ENCODE measurements at places on chromosomes 1 and 21.

GRCh38 chr1:17662786-17663185, 92.3 kb upstream of the ACTL8 start:
- no peak for DNase-seq

- no peak for DNase-seq
These were observed 35.0 kb downstream of the MYSM1 start for GRCh38 chr1:58664881-58665280.

DNA sequence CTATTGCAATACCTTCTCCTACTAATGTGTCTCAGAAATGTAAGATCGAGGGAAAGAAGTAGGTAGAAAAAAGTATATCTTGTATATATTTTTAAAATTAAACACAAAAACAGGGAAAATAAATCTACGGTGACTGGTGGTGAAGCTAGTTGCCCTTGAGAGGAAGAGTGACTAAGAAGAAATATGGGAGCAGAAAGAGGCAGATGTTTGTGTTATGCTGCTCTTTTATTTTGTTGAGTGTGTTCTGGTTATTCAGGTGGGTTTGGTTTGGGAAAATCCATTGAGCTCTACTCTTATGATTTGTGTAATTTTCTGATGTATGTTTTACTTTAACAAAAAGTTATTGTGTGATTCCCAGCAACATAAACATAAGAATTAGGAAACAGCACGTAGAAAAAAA, 444.9 kb upstream of the B3GALT2 start:
- no peak for DNase-seq

GRCh38 chr1:22755641-22756040, 45.0 kb downstream of the EPHB2 start:
- DNase-seq: no peak

GRCh38 chr1:245169376-245169775, 14.6 kb downstream of the KIF26B start:
- no peak for DNase-seq

DNA sequence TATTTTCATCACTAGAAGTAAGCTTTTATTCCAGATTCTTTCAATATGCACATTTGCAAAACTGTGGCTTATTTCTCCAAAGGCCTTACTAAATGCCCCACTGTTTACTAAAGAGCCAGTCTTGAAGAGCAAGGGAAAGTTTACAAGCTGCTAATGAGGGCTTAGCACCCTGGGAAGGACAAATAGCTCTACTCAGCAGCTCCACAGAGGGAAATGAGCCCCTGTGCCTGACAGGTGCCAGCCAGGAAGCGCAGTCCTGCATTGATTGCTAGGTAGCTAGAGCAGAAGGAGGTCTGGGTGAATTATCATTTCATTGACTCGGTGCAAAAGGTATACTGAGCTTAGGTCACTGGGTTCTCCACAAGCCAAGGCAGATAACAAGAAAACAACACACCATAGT, 307.0 kb downstream of the SETD4 start:
- DNase-seq: no peak
